ENCODE measurements at places on chromosomes 12 and 14. TPM values are rescaled to one million over a fixed set of nuclear protein-coding genes. Genes with fewer than 3 reads are reported as not detected.

The UNC79 gene
- 0.02 TPM for total RNA-seq

The CLEC1B gene
- not detected for total RNA-seq

The SMIM41 gene
- not detected for total RNA-seq

The ACSM4 gene
- total RNA-seq: not detected

The SPRYD4 gene
- 1.6 TPM for total RNA-seq

The TAS2R31 gene
- not detected for total RNA-seq

The ITPK1 gene
- total RNA-seq: 24.0 TPM

The ZFHX2 gene
- 0.10 TPM for total RNA-seq

The GPRC5D gene
- not detected for total RNA-seq

The EXOC3L4 gene
- not detected for total RNA-seq
